ENCODE measurements at places on chromosomes 13 and 19. TPM values are rescaled to one million over a fixed set of nuclear protein-coding genes. Genes with fewer than 3 reads are reported as not detected.
A peak's percentile ranks its signal among the peaks of the same experiment; 100 is the strongest.

GRCh38 chr13:99501848-99502301 is 603 bp downstream of the TM9SF2 start:
- H3K27ac ChIP-seq, result peak overlapping the region; percentile 59
- DNase-seq, result no peak
- peak overlapping the region; percentile 85 for H3K4me3 ChIP-seq
- no peaks in the 10 kb centered on the region for H3K27me3 ChIP-seq

GRCh38 chr19:41895745-41896580 is 13.0 kb downstream of the ARHGEF1 start:
- no peaks in the 10 kb centered on the region for H3K4me1 ChIP-seq
- H3K36me3 ChIP-seq, result no peaks in the 10 kb centered on the region
- H3K4me3 ChIP-seq, result no peak overlapping the region
- H3K27ac ChIP-seq, result no peak overlapping the region

- DNase-seq, result no peak
- H3K36me3 ChIP-seq, result no peaks in the 10 kb centered on the region
- no peaks in the 10 kb centered on the region for H3K4me1 ChIP-seq
- H3K27me3 ChIP-seq, result no peaks in the 10 kb centered on the region
Measured at GRCh38 chr13:29516880-29517279, 78.6 kb downstream of the SLC7A1 start.

The SMAD9 gene
- total RNA-seq, result 1.6 TPM

The PTGER1 gene
- not detected for total RNA-seq

DNA sequence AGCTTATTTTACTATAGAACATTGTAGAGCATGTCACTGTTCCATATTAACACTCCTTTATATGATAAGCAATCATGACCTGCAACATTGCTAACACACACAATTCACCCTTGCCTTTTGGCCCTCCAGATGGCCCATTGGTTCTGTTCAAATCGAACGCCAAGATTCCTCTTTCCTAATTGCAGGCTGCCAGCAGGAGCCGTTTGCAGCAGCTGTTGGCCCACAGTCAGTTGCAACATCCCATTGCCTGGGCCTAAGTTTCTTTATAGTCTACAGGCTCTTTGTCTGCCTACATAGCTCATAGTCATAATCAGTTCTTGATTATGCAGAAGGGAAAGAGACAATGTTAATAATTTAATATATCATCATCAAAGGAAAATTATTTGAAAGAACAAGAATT is 37.6 kb downstream of the KCTD12 start:
- no peaks in the 10 kb centered on the region for H3K27me3 ChIP-seq
- no peak overlapping the region for H3K27ac ChIP-seq
- DNase-seq, result no peak
- H3K4me1 ChIP-seq, result no peaks in the 10 kb centered on the region
- H3K4me3 ChIP-seq, result no peak overlapping the region

DNA sequence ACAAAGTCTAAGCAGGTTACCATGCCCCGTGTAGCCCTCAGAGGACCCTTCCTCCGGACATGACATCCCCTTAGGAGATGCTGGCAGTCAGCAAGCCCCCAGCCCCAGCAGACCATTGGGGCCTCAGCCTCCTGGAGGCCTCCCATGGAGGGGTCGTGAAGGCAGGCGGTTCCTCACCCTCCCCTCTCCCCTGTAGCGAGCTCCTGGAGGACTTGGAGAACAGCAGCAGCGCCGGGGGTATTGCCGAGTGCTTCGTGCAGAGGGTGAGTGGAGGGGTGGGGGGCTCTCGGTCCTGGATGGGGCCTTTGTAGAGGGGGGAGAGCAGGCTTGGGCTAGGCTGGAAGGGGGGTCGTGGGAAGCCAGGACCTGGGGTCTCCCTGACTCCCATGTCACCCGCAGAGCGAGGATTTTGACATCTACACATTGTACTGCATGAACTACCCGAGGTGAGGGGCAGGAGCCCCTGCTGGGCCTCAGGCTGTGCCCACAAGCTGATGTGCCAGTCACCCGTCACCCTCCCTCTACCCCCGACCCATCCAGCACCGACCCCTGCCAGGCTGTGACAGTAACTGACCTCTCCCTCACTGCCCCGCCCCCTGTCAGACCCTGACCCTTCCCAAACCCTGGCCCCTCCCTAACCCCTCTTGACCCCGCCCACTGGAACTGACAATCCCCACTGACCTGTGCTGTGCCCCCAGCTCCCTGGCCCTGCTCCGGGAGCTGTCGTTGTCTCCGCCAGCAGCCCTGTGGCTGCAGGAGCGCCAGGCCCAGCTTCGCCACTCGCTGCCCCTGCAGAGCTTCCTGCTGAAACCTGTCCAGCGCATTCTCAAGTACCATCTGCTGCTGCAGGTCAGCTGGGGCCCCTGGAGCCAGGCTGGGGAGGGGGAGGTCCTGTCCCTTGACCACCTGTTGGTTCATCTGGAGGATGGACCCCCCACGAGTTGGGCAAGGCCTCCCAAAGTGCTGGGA is 4.0 kb downstream of the PLEKHG2 start:
- H3K36me3 ChIP-seq, result no peaks in the 10 kb centered on the region
- H3K4me3 ChIP-seq, result no peak overlapping the region
- peak; percentile 38 for DNase-seq
- H3K4me1 ChIP-seq, result peaks cover 11% of the 10 kb centered on the region

GRCh38 chr19:49616532-49616931 is 23.4 kb downstream of the RRAS start:
- DNase-seq, result no peak
- no peaks in the 10 kb centered on the region for H3K27me3 ChIP-seq
- peaks cover 5% of the 10 kb centered on the region for H3K36me3 ChIP-seq
- H3K4me1 ChIP-seq, result no peaks in the 10 kb centered on the region

GRCh38 chr19:54444737-54445136 is 4.3 kb upstream of the LENG8 start:
- H3K4me1 ChIP-seq, result no peaks in the 10 kb centered on the region
- no peak overlapping the region for H3K27ac ChIP-seq
- no peaks in the 10 kb centered on the region for H3K36me3 ChIP-seq
- no peak overlapping the region for H3K4me3 ChIP-seq
- H3K27me3 ChIP-seq, result no peaks in the 10 kb centered on the region

The SLC6A16 gene
- total RNA-seq, result 5.0 TPM

GRCh38 chr13:97280478-97280877 is 58.3 kb downstream of the MBNL2 start:
- H3K36me3 ChIP-seq, result peaks cover 4% of the 10 kb centered on the region
- H3K4me3 ChIP-seq, result no peak overlapping the region
- DNase-seq, result peak; percentile 3
- H3K4me1 ChIP-seq, result no peaks in the 10 kb centered on the region
- no peaks in the 10 kb centered on the region for H3K27me3 ChIP-seq
